ENCODE measurements at places on chromosomes 2 and 18.

- no peak for DNase-seq
Measured at GRCh38 chr18:3704556-3705344, 254.8 kb downstream of the TGIF1 start.

DNA sequence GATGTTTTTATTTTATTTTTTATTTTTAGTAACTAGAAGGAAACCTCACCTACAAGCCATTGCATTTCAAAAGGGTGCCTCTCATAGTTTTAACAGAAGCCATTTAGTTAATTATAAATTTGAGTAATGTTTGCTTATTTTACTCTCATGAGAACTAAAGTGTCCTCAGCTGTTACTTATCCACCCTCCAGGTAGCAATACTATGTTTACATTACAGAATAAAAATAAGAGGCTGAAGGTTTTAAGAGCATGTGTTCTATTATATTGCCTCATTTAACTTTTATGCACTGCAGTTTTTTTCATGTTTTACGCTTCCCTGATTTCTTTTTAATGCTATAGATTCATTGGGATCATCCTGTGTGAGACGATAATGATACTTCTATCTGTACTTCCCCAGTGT lies 235.5 kb downstream of the THSD7B start:
- no peak for DNase-seq

DNA sequence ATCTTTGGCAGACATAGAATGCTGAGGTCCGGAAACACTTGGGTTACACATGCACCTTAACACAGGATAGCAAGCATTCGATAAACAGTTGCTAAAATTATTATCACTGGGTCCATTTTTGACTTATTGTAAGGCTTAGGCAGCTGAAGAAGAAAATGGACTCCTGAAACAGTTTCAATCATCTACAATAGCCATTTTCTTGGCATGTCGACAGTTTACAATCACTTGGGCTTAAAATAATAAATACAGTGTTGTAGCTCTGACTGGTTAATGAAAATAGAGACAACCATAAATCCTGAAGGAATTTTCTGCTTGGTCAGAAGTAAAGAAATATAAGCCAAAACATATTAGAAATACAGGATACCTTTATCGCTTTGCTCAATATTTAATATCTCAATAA lies 169.2 kb downstream of the XIRP2 start:
- DNase-seq = no peak

- no peak for DNase-seq
Measured at GRCh38 chr2:202612145-202612544, 22.6 kb upstream of the FAM117B start.

GRCh38 chr2:23478087-23478932 lies 93.3 kb downstream of the KLHL29 start:
- no peak for DNase-seq

GRCh38 chr18:24326211-24326610 lies 71.4 kb downstream of the OSBPL1A start:
- DNase-seq = no peak

DNA sequence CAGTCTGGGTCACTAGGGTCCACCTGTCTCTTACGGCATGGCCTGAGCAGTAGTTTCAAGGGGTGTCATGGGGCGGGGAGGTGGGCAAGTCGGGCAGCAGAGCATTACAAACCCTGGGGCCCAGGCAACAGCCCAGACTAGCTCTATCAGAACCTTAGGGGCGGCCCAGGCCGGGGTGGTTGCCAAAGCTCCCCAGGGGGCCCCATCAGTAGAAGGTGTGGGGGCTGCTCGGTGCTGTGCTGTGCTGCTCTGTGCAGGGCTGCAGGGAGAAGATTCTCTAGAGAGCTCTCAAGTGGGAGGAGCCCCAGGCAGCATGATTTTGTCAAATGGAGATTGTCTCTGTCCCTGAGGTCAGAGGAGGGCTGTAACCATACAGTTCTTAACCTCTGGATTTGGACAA lies 36.4 kb upstream of the SLC14A1 start:
- DNase-seq = no peak

GRCh38 chr2:50591642-50592041 lies 440.3 kb downstream of the NRXN1 start:
- no peak for DNase-seq

GRCh38 chr2:98501876-98502275 lies 57.2 kb downstream of the INPP4A start:
- no peak for DNase-seq

GRCh38 chr2:28507796-28508764 lies 12.2 kb downstream of the PLB1 start:
- no peak for DNase-seq

- no peak for DNase-seq
Measured at GRCh38 chr2:49309461-49309860, 155.1 kb upstream of the FSHR start.

DNA sequence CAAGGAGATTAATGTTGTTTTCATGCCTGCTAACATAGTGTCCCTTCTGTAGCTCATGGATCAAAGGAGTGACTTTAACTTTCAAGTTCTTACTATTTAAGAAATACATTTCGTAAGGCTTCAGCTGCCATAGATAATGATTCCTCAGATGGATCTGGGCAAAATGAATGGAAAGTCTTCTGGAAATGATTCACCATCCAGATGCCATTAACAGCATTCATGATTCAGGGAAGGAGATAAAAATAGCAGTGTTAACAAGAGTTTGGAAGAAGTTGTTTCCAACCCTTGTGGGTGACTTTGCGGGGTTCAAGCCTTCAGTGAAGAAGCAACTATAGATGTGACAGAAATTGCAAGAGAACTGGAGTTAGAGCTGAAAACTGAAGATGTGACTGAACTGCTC lies 17.0 kb downstream of the VRK2 start:
- DNase-seq = no peak

DNA sequence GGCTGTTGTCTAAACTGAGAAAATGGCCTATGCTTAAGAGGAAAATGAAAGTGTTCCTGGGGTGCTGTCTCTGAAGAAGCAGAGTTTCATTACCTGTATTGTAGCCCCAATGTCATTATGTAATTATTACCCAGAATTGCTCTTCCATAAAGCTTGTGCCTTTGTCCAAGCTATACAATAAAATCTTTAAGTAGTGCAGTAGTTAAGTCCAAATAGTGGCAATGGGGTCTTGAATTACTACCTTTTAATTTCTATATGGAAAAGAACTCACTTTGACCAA lies 13.8 kb upstream of the ALLC start:
- DNase-seq = no peak

DNA sequence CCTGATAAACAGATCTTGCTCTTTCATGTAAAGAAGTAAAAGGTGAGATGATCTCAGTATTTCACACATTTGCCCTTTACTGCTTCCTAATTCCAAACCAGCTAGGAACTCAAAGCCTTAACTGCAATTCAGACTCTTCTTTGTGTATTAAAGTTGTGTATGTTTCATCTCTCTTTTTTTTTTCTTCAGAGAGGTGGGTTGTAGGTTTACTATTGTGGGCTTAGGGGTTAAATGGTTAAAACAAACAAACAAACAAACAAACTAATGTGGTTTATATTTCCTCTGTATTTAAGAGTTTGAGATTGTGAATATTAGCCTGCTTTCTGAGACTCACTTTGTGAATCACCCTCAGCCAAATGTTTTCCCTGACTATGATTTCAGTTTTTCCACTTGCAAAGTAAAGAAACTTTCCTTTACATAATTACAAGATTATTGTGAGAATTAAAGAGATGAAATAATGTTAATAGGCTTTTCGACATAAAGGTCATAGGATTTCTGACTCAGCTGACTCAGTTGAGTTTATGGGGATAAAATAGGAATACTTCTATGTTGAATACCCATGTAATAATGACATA lies 2.8 kb downstream of the GULP1 start:
- peak; percentile 58 for DNase-seq

GRCh38 chr18:8480506-8481328 lies 128.5 kb upstream of the RAB12 start:
- peak; percentile 74 for DNase-seq

DNA sequence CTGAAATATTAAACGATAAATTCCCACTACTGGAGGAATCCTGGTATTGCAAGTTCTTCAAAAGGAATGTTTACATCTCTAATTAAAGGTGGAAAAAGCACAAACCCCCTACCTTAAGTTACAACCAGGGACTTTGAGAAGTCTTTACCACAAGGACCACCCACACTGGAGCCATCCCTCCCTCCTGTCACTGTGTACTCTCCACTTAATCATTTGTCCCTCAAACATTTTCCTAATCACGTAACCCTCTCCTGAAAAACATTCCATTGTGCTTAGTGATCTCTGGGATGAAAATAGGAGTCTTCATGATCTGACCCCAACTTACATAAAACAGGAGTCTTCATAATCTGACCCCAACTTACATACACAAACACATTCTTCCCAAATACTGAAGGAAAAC lies 85.7 kb downstream of the SUCLG1 start:
- DNase-seq = no peak

GRCh38 chr2:241550616-241551580 lies 7.6 kb upstream of the BOK start:
- DNase-seq = no peak

- DNase-seq = no peak
Measured at GRCh38 chr2:100720445-100720844, 99.5 kb upstream of the NPAS2 start.

DNA sequence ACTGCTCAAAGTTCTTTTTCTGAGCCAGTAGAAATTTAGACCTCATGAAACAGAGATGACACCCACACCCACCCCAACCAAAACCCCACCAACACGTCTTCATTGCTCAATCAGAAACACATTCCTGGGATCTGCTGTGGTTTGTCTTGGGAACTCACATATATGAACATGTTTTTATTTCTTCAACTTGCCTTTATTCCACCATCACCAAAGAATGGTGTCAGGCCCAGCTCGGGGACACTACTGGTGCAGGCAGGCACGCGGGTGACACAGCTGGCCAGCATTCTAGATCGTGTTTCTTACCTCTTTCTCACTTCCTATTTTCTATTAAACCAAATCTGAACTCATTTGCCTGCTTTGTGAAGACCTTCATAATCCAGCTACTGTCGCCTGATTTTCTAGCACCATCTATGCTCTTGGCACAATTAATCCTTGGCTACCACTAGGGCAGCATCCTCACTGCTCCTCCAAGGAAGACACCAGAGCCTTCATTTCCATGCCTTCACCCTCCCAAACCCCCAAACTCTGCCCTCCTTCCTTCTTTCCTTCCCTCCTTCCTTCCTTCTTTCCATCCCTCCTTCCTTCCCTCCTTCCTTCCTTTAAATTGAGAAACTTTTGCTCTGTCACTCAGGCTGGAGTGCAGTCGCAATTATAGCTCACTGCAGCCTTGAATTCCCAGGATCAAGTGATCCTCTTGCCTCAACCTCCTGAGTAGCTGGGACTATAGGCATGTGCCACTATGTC lies 157.1 kb downstream of the BCL2 start:
- no peak for DNase-seq

GRCh38 chr18:66196805-66197204 lies 407.1 kb downstream of the CDH19 start:
- no peak for DNase-seq

- no peak for DNase-seq
Measured at GRCh38 chr2:197075281-197075680, 148.8 kb upstream of the PGAP1 start.

DNA sequence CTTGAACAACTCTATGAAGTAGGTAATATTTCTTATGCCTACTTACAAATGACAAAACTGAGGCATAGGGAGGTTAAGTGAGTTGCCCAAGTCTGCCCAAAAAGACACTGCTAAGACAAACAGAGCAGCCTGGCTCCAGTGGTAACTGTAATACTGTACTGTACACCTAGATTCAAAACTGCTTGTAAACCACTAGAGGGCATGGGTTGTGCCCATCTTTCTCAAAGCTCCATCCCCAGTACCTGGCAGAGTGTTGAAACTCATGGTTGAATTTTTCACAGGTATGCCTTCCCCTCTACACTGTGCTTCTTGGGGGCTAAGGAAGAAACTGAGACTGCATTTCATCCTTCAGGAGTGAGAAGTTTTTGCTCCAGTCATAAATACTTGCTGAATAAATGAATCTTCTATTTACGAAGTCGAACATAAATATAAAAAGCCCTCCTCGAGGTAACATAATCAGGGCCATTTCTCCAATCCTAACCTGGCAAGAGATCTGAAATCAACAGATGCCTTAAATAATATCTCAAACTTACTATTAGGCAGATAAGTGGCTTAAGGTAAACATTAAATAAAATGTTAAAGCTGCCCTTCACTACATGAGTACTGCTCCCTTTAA lies 2.0 kb downstream of the PPP4R1 start:
- DNase-seq = no peak

DNA sequence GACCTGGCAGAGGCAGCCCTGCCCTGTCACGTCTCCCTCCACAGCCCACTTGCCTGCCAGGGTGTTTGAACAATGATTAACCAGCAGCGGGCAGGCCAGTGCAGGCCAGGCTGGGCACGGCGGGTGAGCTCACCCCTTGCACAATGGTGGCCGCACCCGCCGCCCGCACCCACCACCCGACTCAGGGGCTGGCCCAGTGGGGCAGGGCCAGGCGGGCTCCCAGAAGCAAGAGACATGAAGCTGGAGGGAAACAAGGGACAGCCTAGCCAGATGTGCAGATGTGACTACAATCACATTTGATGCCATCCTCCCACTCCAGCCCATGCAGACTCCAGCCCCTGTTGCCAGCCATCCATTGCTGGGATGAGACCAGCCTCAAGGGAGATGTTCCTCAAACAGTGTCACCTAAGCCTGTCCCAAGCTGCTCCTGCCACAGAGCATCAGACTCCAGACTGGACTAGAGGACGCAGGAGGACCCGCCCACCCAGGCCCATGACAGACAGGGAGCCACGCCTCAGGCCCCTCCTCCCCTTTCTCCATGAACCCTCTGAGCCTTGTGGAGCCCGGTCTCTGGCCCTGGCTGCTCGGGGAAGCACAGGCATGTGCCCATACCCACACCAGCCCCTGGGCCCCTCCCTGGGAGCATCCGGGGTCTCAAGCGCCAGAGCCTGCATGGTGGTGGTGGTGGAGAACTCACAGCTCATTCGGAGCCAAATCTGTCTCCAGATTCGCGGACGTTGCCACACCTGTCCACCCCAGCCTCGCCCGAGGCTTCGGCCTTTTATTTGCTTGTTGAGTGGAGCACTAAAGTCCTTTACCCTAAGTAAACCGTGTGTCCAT lies 45.0 kb downstream of the SDC1 start:
- DNase-seq = no peak

GRCh38 chr2:182078988-182079602 lies 93.4 kb downstream of the PPP1R1C start:
- DNase-seq = no peak

- peak; percentile 36 for DNase-seq
Measured at GRCh38 chr2:235432741-235433520, 60.9 kb upstream of the AGAP1 start.

GRCh38 chr2:200403814-200404213 lies 97.3 kb downstream of the SPATS2L start:
- DNase-seq = no peak

- no peak for DNase-seq
Measured at GRCh38 chr18:45373286-45373880, 241.9 kb upstream of the SLC14A2 start.

GRCh38 chr2:97950329-97951154 lies 45.2 kb downstream of the TMEM131 start:
- peak; percentile 79 for DNase-seq

DNA sequence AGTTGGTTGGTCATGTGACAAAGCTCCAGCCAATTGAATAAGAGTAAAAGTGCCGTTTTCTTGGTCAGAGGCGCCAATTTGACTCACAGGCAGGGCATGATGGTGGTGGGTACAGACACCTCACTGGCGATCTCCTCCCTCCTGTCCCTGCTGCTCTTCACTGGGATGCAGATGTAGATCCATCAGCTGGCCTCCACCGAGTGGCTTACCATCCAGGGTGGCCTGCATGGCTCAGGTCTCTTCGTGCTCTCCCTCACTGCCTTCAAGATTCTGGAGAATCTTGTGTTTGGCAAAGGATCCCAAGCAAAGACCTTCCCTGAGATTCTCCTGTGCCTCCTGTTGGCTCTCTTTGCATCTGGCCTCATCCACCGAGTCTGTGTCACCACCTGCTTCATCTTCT lies 12.9 kb downstream of the SIX2 start:
- no peak for DNase-seq

GRCh38 chr18:47830772-47831171 lies 99.7 kb downstream of the SMAD2 start:
- DNase-seq = no peak
